ENCODE measurements at places on chromosomes 6 and 20.
A peak's percentile ranks its signal among the peaks of the same experiment; 100 is the strongest.

DNA sequence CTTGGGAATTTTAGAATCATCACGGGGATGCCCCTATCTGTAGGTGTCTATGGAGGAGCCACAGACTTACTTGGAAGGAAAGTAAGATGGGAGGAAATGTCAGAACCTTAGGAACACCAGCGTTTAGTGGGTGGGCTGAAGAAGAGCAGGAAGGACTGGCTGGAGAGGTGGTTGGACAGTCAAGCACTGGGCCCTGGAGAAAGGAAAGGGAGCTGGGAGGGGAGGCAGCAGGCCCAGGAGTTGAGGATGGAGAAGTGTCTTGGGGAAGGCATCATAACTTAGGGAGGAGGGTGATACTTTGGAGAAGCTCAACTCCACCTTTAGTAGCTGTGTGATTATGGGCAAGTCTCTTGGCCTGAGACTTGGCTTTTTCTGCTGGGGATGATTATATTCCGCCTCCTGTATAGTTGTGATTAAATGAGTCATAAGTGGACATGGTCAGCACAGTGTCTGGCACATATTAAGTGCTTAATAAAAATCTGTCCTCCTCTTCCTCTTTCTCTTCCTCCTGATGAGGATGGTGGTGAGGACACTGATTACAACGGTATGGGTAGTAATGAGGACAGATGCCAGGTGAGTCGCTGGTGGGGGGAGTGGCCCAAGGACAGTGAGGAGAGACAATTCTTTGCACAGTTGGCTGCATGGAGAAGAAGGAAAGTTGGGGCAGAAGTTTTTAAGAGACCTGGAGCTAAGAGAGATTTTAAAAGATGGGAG lies 125.7 kb downstream of the TOX2 start:
- no peak for DNase-seq

DNA sequence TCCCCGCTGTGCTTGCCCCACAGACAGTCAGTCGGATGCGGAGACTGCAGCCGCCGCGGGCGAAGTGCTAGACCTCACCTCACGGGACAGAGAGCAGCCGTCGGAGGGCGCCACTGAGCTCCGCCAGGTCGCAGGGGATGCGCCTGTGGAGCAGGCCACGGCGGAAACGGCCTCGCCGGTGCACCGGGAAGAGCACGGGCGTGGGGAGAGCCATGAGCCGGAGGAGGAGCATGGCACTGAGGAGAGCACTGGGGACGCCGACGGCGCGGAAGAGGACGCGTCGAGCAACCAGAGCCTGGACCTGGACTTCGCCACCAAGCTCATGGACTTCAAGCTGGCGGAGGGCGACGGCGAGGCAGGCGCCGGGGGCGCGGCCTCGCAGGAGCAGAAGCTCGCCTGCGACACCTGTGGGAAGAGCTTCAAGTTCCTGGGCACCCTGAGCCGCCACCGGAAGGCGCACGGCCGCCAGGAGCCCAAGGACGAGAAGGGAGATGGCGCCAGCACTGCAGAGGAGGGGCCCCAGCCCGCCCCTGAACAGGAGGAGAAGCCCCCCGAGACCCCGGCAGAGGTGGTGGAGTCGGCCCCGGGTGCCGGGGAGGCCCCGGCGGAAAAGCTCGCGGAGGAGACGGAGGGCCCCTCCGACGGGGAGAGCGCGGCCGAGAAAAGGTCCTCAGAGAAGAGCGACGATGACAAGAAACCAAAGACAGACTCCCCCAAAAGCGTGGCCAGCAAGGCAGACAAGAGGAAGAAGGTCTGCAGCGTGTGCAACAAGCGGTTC lies 66.4 kb downstream of the SSR1 start:
- DNase-seq = peak; percentile 79

GRCh38 chr6:158756977-158757752 lies 62.0 kb downstream of the EZR start:
- no peak for DNase-seq

GRCh38 chr6:73585566-73586415 lies 65.0 kb upstream of the EEF1A1 start:
- peak; percentile 48 for DNase-seq

GRCh38 chr6:21305893-21306332 lies 287.6 kb upstream of the SOX4 start:
- no peak for DNase-seq

DNA sequence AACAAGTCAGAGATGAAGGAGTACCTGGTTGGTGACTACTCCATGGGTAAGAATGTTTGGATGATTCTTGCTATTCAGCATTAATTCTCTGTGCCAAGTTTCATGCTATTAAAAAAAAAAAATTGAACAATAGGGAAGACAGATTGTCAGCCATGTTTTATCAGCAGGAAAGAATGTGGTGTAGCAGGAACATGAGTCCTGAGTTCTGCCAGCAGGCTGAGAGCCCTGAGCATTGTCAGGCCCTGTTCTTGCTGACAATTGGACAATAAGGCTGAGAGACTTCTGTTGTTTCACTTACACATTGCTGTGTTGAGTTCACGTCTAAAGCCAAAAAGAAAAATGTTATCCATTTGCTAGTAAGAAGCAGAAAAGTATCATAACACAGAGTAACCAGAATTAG lies 70.4 kb upstream of the SMIM28 start:
- DNase-seq = no peak

GRCh38 chr20:61898405-61898804 lies 167.3 kb downstream of the TAF4 start:
- DNase-seq = no peak

DNA sequence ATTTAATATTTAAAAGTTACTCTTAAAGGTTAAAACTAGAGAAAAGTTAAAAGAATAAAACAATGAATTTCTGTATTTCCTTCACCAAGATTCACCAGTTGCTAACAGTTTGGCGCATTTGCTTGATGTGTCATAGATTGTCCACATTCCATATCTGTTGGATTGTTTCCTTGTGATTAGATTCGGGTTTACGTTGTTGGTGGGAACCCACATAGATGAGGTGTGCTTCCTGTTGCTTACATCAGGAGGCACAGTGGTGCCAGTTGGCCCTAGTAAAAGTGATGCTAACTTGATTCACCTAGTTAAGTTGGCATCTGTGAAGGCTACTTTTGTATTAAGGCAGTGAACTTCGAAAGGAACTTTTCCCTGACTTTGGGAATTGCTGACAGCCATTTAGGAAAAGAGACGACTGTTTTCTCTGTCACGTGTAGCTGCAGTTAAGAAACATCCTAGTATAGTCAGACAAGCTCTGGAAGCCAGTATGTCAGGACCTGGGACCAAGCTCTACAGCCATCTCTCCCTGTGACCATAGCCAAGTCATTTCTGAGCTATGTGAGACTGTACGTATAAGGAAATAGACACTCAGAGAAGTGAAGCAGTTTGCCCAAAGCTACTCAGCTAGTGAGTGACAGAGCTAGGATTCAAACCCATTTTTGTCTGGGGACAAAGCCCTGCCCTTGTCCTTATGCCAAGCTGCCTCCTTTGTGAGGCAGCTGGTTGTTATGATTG lies 49.0 kb downstream of the PPARD start:
- DNase-seq = no peak
